Heart right ventricle (tissue), 16 donors: ENCODE measurements at places on chromosomes 11 and 22. TPM values are rescaled to one million over a fixed set of nuclear protein-coding genes. Genes with fewer than 3 reads are reported as not detected.

Gene SLC6A5
- not detected for polyA plus RNA-seq

Gene VWCE
- polyA plus RNA-seq: 0.42 TPM

Gene KIF18A
- not detected for polyA plus RNA-seq

Gene ESAM
- 47.2 TPM for polyA plus RNA-seq

Gene CCDC89
- polyA plus RNA-seq: 0.38 TPM

Gene PYGM
- 90.1 TPM for polyA plus RNA-seq

Gene SCN2B
- 2.9 TPM for polyA plus RNA-seq

Gene IFTAP
- 44.6 TPM for polyA plus RNA-seq

Gene RIBC2
- 0.06 TPM for polyA plus RNA-seq

Gene HEPACAM
- polyA plus RNA-seq: 0.52 TPM

Gene PATE4
- polyA plus RNA-seq: not detected

Gene CEND1
- 0.80 TPM for polyA plus RNA-seq

Gene ADAMTS15
- polyA plus RNA-seq: 36.3 TPM

Gene PLAAT2
- not detected for polyA plus RNA-seq

Gene SORL1
- polyA plus RNA-seq: 0.26 TPM

Gene GRM5
- not detected for polyA plus RNA-seq

Gene TSPAN32
- polyA plus RNA-seq: 47.5 TPM

Gene ANO1
- polyA plus RNA-seq: 6.8 TPM

Gene OR2D2
- polyA plus RNA-seq: not detected

Gene POU2AF1
- polyA plus RNA-seq: 0.30 TPM

Gene OR51B5
- not detected for polyA plus RNA-seq

Gene B3GAT1
- 0.04 TPM for polyA plus RNA-seq

Gene RHOD
- polyA plus RNA-seq: 98.8 TPM

Gene MS4A6E
- not detected for polyA plus RNA-seq

Gene MB
- polyA plus RNA-seq: 10,284 TPM

Gene CEP126
- polyA plus RNA-seq: 0.25 TPM

Gene MED15
- polyA plus RNA-seq: 33.8 TPM

Gene PDGFB
- 19.1 TPM for polyA plus RNA-seq

Gene PATE2
- polyA plus RNA-seq: not detected

Gene OR52J3
- polyA plus RNA-seq: not detected

Gene DDX25
- not detected for polyA plus RNA-seq

Gene HOATZ
- not detected for polyA plus RNA-seq

Gene OR52E8
- not detected for polyA plus RNA-seq

Gene GNAZ
- 2.1 TPM for polyA plus RNA-seq

Gene MS4A6A
- polyA plus RNA-seq: 21.5 TPM

Gene OR10D3
- not detected for polyA plus RNA-seq

Gene CALCA
- not detected for polyA plus RNA-seq

Gene SYTL2
- 5.3 TPM for polyA plus RNA-seq

Gene RFPL3
- polyA plus RNA-seq: not detected

Gene ENTHD1
- polyA plus RNA-seq: not detected

Gene ZMAT5
- polyA plus RNA-seq: 37.6 TPM
